T-helper 2 cell (primary cell): ENCODE measurements at places on chromosomes 3 and 15.

DNA sequence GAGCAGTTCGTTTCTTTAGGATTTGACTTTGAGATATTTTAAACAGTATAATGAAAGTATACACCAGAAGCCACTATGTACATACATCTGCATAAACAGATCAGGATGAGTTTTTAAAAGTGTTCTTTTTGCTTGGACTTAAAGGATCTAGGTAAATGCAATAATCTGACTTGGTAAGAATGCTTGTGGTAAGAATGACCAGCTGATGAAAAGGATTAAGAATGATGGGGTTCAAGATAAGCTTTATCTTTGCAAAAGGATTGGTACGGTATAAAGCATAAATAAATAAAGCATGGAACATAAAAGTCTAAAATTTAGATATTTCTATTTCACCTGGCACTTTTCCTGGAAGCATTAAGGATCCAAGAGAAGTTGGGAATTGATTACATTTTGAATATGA is 9.8 kb upstream of the MME start:
- no peak for DNase-seq

DNA sequence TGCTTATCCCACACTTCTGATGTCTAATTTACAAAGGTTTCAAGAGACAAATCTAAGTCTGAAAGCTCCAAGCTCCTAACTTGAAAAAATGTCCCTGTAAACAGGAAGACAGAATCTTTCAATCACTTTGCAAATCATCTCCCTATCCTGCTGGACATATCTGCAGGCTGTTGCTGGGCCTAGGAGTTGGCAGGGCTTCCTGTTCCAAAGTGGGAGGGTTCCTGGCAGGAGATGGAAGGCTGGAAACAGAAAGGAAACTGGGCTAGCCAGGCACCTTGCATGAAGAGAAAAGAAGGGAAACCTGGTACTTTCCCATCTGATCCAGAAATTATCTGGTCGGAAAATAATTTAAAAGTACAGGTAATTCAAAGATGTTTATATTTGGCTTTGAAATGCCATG is 227.3 kb upstream of the IL12A start:
- no peak for DNase-seq

GRCh38 chr3:39122813-39123212 is 15.3 kb downstream of the TTC21A start:
- no peak for DNase-seq

DNA sequence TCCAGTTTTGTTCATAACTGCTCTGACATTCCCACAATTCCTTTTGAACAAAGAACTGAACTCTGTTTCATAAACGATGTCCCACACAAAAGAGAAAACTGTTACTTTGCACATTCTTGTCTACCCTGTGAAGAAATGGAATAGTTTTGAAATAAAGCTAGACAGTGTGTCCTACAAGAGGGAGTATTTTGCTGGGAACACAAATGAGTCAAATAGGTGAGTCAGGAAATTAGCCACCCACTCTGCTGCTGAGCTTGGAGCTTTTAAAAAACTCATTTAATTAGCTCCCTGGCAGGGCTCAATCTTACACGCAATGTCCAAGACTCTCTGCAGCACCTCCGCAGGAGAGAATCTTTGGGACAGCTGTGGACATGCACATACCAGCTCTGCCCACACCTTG is 193.4 kb downstream of the SLC9A9 start:
- DNase-seq = no peak

GRCh38 chr3:160648701-160649100 is 28.3 kb upstream of the ARL14 start:
- DNase-seq = no peak
